ENCODE measurements at places on chromosomes 16 and 17.

DNA sequence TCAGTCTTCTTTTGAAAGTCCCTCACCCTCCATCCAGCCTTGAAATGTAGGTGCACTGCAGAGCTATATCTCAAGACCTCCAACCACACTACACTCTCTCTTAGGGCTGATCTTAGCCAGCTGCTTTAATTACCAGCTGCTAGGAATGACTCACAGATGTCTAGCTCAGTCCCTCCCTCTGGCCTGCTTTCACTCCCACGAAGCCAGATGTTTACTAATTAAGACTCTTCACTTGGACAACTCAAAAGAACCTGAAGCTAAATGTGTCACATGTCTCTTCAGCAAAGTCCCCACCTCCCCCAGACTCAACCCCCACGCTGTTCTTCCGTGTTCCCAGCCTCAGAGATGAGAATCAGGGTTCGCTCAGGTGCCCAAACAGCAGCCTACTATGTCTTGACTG lies 2.6 kb downstream of the GTF3C1 start:
- no peak for DNase-seq

- DNase-seq, result no peak
Observed at GRCh38 chr16:51359141-51359955, 208.3 kb upstream of the SALL1 start.

- DNase-seq, result no peak
Observed at GRCh38 chr17:30200106-30200505, 35.4 kb downstream of the SLC6A4 start.

DNA sequence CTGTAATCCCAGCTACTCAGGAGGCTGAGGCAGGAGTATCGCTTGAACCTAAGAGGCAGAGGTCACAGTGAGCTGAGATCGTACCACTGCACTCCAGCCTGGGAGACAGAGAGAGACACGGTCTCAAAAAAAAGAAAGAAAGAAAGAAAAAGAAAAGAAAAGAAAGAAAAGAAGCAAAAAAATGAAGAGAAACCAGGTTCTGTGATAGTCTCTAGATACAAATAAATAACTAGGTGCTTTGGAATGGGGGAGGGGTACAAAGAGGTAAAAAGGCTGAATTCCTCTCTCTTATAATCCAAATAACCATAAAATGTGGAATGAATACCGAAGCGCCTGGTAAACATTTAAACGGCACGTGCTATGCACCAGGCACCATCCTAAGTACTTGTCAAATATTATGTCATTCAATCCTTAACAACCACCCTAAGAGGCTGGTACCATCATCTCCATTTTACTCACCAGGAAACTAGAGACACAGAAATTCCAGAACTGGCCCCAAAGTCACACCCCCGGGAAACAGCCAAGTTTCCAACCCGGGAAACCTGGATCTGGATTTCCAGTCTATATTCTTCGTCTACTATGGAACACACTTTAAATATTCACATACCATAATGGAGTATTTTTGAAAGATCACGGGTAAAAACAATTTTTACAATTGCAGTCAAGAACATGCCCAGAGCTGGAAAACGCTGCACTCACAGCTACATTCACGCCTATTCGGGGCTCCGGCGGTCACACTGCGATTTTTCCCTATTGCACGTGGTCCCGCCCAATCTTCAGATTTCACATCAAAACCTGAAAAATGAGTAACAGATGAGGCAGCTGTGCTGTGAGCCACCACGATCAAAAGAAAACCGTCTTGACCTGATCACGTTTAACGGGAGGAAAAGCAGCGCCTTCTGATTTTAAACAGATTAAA lies 10.5 kb downstream of the NXN start:
- no peak for DNase-seq
